CD4-positive, CD25-positive, alpha-beta regulatory T cell (primary cell): ENCODE measurements at places on chromosomes 12 and 14.

- H3K4me3 ChIP-seq, result no peak overlapping the region
- no peak overlapping the region for H3K27ac ChIP-seq
- DNase-seq, result no peak
- no peaks in the 10 kb centered on the region for H3K4me1 ChIP-seq
- H3K27me3 ChIP-seq, result no peaks in the 10 kb centered on the region
- H3K36me3 ChIP-seq, result no peaks in the 10 kb centered on the region
Observed at GRCh38 chr14:69500736-69501135, 16.2 kb downstream of the PLEKHD1 start.

DNA sequence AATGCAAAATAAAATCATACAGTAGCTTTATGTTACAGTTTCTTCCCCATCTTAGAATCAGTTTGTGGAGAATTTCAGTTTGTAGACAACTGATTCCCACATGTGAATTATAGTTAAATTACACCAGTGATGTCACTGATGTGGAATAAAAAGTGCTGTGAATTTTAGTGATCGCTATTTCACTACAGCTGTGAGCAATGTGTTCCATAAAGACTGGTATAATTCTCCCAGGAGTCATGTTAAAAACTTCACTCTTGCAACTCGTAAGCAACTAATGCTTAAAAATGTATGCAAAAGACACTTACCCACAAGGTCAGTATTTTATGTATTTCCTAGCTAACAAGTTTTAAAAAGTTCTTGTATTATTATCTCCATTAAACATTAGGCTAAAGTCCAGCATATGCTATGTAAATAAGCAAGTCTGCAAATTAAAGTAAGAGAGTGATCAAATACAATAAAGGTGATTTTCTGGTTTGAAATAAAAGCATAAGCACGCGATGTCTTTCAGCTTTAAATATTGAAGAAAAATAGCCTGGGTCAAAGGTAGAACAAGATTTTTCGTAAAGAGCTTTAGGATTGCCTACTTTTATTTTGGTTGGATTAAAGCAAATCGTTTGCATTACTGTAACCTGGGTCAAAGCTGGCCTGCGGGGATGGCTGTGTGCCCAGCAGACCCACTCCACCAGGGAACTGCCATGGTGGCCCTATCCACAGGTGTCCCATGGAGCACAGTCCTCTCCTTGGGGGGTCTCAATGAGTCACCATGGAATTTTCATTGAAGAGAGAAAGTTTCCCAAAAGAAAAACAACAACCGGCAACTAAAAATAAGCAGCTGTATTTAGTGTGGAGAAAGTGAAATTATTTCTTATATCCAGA, 12.7 kb upstream of the LRIG3 start:
- no peaks in the 10 kb centered on the region for H3K36me3 ChIP-seq
- no peaks in the 10 kb centered on the region for H3K27me3 ChIP-seq
- no peaks in the 10 kb centered on the region for H3K4me1 ChIP-seq
- no peak for DNase-seq

GRCh38 chr12:1876086-1876485, 42.4 kb downstream of the CACNA2D4 start:
- no peaks in the 10 kb centered on the region for H3K4me1 ChIP-seq
- H3K27me3 ChIP-seq, result no peaks in the 10 kb centered on the region
- H3K4me3 ChIP-seq, result no peak overlapping the region

GRCh38 chr12:48291511-48291910, 59.2 kb downstream of the ZNF641 start:
- H3K36me3 ChIP-seq, result no peaks in the 10 kb centered on the region
- H3K27ac ChIP-seq, result no peak overlapping the region
- no peak overlapping the region for H3K4me3 ChIP-seq
- DNase-seq, result no peak
- peaks cover 2% of the 10 kb centered on the region for H3K4me1 ChIP-seq
- peaks cover 8% of the 10 kb centered on the region for H3K27me3 ChIP-seq

DNA sequence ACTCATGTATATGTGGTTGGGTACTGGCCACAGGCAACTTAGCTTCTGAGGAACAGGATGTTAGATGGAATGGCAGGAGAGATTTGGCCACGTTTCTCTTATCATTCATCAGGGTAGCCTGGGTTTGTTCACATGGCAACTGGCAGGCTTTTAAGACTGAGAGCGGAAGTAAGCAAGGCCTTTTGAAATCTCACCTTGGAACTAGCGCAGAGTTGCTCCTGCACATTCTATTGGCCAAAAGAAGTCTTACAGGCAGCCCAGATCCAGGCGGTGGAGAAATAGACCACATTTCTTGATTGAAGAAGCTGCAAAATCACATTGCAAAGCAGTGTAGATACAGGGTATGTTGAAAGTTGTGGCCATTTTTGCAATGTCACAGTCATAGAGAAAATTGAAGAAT, 3.7 kb downstream of the CLEC4A start:
- no peaks in the 10 kb centered on the region for H3K27me3 ChIP-seq
- no peaks in the 10 kb centered on the region for H3K36me3 ChIP-seq
- no peaks in the 10 kb centered on the region for H3K4me1 ChIP-seq
- no peak overlapping the region for H3K27ac ChIP-seq

DNA sequence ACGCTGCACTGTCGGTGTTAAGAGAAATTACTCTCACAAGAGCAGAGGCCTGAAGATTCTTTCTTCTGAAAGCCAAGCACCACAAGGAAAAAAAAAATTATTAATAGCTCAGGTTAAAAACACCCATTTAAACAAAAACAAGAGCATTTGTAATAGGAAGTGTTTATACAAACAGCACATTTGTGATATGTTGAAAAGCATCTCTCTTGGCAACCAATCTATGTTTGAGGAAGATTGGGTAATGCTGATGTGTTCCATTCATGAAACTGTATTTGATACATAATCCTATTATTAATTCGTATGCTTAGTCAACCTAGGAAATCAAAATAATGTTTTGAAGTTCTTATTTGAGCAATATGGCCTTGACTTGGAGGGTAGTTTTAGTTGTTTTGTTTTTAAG, 36.5 kb downstream of the SSPN start:
- no peaks in the 10 kb centered on the region for H3K4me1 ChIP-seq
- no peaks in the 10 kb centered on the region for H3K36me3 ChIP-seq
- peaks cover 5% of the 10 kb centered on the region for H3K27me3 ChIP-seq
- no peak for DNase-seq

- no peak for DNase-seq
- H3K36me3 ChIP-seq, result no peaks in the 10 kb centered on the region
- no peak overlapping the region for H3K4me3 ChIP-seq
- no peaks in the 10 kb centered on the region for H3K4me1 ChIP-seq
Observed at GRCh38 chr14:41298328-41298690, 308.4 kb upstream of the LRFN5 start.
